Stimulated activated CD4-positive, alpha-beta T cell treated with anti-CD3 and anti-CD28 coated beads, TNF-alpha, amount 100 ng/mL, for 24 hours (primary cell): ENCODE measurements at places on chromosomes 4 and X.

DNA sequence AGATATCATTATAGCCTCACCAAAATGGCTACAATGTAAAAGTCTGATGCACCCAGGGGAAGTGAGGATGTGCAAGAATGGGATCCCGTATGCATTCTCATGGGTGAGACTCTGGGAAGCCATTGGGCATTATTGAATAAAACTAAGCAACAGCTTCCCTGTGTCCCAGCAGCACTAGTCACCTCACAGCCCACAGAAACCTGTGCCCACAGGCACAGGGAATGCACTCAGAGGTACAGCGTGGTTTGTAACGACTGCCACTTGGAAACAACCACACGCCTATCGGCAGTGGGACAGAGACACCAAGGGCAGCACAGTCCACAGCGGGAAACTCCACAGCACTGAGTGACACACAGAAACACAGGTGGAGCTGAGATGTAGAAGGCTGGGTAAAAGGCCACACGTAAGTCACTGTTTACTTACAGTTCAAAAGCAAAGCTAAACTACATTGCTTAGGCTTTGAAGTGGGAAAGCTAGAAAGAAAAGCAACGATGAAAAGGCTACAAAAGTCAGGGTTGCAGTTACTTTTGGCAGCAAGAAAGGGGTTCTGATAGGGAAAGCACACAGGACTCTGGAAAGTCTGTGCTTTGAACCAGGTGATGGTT, 69.2 kb downstream of the HAUS3 start:
- no peak for DNase-seq

GRCh38 chr4:7371210-7371941, 63.4 kb downstream of the PSAPL1 start:
- no peak for DNase-seq

GRCh38 chrX:136214551-136214950, 36.6 kb downstream of the MAP7D3 start:
- no peak for DNase-seq

DNA sequence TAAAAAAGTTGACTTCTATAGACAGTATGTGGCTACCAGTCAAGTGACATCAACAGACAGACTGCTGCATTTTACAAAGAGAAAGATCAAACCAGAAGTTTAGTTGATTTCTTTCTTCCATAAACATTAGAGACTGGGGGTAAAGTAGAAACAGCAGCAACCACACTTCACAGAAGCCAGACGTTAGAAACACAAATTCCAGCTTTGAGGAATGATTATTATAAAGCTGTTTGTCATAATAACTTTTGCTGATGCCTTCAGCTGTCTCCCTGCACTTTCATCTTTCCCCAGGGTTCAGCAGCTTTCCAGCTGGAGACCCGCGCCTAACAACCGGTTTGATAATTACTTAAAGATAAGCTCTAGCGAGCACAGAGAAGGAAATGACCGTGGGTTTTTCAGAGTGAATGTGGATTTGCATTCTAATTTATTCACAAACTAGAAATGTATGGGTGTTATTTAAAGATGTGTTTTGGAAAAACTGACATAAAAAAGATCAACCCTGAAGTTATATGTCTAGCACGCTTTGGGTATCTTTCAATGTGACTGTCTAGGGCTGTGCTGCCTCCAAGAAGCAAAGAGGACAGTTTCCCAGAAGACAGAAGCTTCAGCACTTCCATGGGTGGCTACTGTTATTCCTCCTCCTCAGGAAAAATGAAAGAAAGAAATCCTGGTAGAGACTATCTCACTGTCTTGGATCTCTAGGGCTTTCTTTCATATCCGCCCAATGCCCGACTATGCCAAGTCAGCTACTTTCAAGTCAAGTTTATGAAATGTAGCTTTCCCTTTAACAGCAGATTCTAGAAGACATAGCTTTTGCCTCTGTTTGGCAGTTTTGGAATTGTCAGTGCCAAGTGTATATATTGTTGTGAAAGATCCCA, 15.0 kb upstream of the ENAM start:
- DNase-seq, result no peak

DNA sequence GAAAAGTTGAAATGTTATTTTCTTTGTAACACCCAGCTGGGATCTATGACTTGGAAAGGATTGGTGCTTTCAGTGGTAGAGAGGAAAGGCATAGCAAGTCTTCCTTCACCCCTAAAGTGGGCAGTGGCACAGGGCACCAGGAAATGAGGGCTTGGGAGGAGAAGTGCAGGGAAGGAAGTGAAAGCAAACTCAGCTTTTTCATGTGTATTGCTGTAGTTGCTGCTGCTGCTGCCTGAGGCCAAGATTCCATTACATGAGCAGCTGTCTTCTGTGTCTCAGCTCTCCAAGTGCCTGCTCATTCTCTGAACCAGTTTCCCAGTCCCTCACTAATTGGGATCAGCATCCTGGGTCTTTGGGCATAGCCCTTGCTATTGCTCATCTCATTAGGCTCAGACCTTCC, 2.6 kb downstream of the HCCS start:
- DNase-seq, result no peak

DNA sequence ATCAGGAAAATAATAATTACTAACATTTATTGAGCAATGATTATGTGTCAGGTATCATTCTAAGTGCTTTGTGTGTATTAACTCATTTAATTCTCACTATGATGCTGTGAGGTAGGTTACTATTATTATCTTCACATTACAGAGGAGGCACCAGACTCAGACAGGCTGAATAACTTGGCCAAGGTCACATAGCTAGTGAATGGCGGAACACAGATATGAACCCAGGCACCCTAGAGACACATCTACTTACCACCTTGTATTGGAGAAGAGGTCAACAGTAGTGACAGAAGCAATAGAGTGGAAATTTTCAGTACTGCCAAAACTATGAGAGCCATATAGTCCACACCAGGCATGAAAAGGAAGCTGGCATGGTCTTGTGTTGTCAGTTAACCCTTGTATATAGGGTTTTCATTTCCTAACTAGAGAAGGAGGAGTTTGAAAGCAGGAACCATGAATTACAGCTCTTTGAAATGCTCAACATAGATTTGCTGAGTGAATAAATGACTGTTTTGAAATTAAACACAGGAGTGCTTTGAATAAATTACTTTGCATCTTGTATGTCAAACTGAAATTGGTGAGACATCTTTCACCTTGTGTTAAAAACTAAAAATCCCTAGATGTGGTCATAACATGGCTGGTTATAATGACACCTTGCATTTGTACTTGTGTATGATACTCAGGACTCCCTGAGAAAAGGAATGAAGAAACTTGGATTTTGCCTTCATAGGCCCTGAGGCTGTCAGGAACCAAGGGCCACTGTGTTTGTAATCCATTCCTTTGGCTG, 71.8 kb downstream of the RTL9 start:
- no peak for DNase-seq

DNA sequence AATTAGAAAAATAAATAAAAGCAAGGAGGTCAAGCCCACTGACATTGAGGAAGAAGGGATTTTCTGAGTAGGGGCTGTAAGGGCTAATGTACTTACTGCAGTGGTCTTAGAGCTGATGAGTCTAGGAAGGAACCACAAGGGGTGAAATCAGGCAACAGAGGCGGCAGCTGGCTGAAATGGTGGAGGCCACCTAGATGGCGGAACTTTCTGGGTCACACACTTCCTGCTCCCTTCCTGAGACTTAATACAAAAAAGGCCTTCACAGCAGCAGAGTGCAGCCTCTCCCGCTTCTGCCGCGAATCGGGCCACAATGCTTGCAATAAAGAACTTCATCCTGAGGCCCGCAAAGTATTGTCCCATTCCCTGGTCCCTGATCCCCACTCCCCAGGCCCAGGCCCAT, 15.4 kb downstream of the SNX12 start:
- DNase-seq, result no peak

DNA sequence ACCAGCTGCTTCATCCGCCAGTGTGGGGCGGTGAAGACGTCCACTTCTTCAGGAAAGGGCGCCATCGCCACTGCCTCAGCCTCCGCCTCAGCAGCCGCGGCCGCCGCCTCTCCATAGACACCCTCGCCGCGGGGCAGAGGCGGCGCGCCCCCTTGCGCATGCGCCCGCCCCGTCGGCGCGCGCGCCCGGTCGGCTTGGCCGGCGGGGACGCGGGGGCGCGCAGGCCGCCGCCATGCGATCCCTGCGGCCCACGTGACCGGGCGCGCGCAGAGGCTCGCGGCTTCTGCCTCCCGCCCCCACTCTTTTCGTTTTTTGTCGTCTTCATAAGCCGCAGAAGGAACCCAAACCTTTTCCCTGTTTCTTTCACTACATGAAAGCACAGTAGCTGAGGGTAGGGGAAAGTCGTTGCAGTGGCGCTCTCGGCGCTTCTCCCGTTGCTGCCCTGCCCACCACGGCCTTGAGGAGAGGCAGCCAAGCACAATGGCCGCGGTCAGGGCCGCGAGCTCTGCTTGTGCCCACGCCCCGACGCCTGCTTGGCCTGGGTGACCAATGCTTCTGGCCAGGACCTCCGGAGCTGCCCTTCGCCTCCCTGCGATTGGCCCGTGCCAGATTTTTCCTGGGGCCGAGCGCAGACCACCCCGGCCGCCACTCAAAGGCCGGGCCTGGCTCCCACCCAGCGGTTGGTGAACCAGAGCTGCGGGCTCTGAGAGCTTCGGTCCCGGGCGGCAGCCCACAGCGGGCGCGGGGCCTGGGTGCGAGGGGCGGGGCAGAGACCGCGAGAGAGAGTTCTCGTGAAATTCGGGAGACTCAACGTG, at the start of gene FBXL5:
TSS of gene FBXL5 (minus strand) at position 135 of the 815 bp plus-strand sequence. CDS start at position 65, 70 bp downstream.
- peak; percentile 66 for DNase-seq

- DNase-seq, result no peak
Observed at GRCh38 chr4:165662341-165662740, 210.7 kb upstream of the TLL1 start.

- no peak for DNase-seq
Observed at GRCh38 chr4:145351922-145352321, 129.7 kb upstream of the SMAD1 start.

- DNase-seq, result no peak
Observed at GRCh38 chr4:152000518-152000917, 239.7 kb upstream of the GATB start.

DNA sequence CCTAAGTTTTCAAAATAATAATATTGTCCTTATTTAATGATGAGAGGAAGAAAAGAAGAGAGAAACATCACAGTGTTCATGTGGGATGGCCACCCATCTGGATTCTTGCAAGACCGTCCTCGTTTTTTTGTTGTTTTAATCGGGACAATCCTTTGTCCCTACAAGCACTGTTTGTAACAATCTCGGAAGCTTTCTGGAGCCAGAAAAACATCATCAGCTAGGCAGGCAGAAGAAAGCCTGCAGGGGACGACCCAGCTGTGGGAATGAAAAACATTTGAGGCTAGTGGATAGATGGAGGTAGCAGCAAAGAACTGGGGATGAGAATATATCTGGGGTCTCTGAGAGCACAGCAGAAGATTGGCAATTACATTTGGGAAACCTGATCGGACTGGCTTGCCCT, 105.6 kb downstream of the DKK2 start:
- DNase-seq, result no peak

DNA sequence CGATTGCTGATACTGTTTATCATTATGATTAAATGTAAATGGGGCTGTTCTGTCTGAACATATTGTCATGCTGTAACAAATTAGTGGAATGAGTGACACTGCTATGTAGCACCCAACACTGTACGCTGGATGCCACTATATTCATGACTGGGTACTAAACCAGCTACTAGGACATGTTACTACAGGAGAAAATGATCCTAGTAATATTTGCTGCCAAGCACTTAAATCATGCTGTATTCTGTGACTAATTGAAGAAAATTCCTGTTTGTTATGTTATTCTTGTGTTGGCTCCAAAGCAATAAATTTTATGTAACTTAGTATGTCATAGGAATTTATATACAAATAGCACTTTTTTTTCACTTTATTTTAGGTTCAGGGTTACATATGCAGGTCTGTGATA, 804.2 kb downstream of the CENPC start:
- no peak for DNase-seq

- DNase-seq, result no peak
Observed at GRCh38 chr4:98314791-98315565, 53.8 kb downstream of the RAP1GDS1 start.

DNA sequence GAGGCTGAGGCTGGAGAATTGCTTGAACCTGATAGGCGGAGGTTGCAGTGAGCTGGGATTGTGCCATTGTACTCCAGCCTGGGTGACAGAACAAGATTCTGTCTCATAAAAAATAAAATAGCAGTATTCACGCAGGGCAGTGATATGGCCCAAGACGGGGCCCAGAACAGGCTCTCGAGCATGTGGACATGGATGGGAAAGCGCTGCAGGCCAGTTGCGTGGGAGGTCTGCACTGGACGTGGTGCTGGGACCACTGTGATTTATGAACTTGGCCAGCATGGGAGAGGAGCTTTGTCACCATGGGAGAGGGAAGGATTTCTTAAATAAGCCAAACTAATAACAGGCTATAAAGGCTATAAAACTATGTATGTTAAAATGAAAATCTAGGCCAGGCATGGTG, 51.6 kb downstream of the NSD2 start:
- DNase-seq, result no peak

DNA sequence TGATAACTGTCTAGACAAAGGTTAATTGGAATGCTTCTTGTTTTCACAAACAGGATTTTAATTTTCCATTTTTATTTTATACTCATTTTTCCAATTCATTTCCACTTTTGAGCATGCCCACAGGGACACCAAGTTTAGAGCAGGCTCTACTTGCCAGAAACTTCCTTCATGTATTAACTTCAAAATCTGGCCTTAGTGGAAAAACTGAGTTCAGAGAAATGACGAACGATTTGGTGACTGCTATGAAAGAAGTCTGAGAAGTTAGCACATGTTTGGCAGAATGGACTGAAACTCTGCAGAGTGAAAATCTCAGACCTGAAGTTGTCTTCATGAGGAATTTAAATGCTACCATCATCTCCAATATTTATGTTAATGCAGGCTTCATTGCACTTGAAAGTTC, 214.1 kb downstream of the THOC2 start:
- DNase-seq, result no peak

GRCh38 chr4:67520141-67520540, 25.2 kb downstream of the CENPC start:
- no peak for DNase-seq

GRCh38 chr4:183790661-183791060, 114.4 kb upstream of the STOX2 start:
- DNase-seq, result no peak

DNA sequence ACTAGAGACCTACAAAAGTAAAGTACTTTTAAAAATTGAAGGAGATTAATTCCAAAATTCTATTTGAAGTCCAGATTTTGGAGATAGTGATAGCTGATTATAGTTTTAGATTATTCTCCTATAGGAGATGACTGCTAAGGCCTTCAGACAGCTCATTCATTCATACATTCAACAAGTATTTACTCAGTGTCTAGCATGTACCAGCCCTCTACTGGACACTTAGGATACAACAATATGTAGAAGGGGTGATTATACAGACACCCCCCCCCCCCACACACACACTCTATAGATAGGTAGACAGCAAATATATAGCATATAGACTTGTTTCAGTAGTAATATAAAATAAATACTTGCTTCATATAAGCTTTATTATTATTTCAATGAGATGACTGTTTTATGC, 60.4 kb upstream of the TAF9B start:
- DNase-seq, result no peak

GRCh38 chrX:117641913-117642656, 474.5 kb downstream of the KLHL13 start:
- DNase-seq, result no peak

- DNase-seq, result no peak
Observed at GRCh38 chrX:136162827-136163570, 15.7 kb downstream of the FHL1 start.

- DNase-seq, result no peak
Observed at GRCh38 chr4:160880180-160880579, 1283.6 kb downstream of the FSTL5 start.
